ENCODE measurements at places on chromosomes 11 and 22.

DNA sequence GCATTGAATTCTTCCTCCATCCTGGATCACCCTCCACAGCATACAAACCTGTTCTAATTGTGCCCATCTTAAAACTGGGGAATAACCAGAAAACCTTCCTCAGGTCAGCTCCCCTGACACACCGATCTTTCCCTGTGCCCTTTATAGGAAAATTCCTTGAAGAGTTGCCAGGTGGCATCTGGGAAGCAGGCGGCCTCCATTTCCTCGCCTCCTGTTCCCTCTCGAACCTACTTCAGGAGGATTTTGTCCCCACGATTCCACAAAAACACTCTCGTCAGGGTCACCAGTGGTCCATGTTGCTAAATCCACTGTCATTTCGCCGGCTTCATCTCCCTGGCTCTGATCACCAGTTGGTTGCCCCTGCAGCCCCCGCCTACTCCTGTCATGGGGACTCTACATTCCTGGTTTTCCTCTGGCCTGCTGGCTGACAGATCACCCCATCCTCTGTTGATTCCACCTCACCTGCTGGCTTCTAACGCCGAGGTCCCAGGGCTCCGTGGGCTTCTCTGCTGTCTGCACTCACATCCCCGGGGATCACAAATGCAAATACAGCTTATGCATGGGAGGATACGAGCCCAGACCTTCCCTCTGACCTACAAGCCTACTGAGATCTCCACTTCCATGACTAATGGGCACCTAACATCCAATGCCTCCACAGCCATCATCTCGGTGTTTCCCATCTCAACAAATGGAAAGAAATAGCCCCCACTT, 92.5 kb upstream of the PRDM11 start:
- DNase-seq = no peak

- no peak for DNase-seq
Measured at GRCh38 chr22:44804327-44804726, 52.0 kb downstream of the ARHGAP8 start.

GRCh38 chr11:130165601-130166456, 6.2 kb downstream of the ST14 start:
- peak; percentile 69 for DNase-seq

- DNase-seq = peak; percentile 36
Measured at GRCh38 chr11:116869610-116870009, 32.2 kb upstream of the APOA1 start.

DNA sequence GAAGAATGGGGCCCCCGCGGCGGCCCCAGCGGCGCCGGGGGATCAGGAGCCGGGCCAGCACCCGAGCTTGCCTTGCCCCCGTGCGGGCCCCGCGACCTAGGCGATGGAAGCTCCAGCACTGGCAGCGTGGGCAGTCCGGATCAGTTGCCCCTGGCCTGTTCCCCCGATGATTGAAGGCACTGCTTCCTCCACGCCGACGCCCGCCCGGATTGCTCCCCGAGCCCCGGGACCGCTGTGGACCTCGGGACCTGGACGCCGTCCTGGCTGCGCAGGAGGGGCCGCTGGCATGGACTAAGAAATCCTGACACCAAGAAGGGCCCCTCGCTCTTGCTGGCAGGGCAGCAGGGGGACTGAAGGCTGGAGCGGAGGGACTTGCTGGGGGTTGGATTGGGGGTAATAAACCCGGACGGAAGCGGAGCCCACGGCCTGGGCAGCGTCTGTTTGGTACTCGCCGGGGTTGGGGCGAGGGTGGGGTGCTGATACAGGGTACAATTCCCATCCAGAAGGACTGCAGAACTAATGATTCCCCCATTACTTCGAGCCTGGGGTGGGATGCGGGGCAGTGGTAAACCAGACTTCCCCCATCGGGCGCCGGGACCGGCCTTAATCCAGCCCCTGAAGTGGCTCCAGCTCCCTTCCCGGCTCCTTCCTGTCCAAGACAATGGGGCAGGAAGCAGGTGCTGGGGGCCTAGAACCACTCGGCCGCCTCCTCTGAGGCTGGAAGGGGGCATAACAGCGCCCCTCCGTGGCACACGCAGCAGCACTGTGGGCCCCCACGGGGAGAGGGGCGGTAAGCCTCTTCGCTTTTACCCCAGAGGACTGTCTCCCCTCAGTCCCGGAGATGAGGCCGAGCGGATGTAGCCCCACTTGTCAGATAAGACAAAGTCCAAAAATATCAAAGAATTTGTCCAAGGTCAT, 1.0 kb downstream of the CCDC85B start:
- DNase-seq = peak; percentile 59

GRCh38 chr22:36599771-36600170, 70.8 kb upstream of the EIF3D start:
- DNase-seq = no peak

All from Kasumi-1 (cell line).